NCI-H1694 (cell line): ENCODE measurements at places on chromosomes 2 and 18.

DNA sequence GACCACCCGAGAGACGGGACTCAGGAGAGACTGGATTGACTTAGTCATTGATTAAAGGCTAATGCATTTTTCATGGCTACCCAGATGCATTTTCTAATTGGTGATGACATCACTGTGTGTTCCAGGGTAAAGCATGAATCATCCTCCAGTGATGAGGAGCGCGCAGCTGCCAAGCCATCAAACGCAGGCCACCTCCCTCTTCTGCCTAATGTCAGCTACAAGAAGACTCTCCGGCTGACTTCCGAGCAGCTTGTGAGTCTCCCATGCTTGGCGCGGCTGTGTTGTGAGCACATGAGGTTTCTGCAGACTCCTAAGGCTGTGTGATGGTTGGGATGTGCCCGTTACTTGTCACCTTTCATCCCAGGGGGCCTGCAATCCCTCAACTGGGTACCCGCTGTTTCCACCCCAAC, 56.4 kb downstream of the LPIN1 start:
- no peak for DNase-seq

GRCh38 chr2:104786821-104787220, 67.1 kb upstream of the POU3F3 start:
- DNase-seq = no peak

GRCh38 chr18:45324495-45325113, 290.7 kb upstream of the SLC14A2 start:
- DNase-seq = peak; percentile 63

DNA sequence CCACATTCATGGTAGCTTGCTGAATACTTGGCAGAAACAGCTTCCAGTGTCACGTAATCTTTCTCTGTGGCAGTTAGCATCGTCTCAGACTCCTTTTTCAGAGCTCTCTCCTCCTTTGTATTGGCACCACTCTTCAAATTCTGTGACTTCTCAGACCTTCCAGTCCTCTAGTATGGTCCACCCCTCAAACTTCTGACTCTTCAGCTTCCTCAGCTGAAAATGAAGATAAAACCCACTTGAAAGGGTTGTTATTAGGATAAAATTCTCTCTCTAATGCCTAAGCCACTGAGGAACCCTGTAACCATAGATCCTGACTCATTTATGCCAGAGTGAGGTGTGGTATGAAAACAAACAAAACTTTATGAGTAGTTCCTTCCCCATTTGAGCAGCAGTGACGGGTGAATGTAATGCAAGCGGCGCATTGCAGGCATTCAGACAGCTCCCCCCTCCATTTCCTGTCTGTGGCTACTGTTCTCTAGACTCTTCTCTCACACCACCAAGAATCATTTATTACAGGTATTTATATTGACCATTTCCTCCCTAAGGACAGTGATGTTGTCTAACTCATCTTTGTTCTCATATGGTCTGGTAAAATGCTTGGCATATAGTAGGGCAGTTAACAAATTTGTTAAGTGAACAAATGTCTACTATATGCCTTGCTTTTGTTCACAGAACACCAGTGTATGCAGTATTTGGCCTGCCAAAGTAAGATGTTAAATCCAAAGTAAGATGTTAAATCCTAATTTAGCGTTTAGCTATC, 35.3 kb downstream of the GALNT1 start:
- no peak for DNase-seq

GRCh38 chr18:30439174-30439573, 603.4 kb downstream of the DSC3 start:
- no peak for DNase-seq

DNA sequence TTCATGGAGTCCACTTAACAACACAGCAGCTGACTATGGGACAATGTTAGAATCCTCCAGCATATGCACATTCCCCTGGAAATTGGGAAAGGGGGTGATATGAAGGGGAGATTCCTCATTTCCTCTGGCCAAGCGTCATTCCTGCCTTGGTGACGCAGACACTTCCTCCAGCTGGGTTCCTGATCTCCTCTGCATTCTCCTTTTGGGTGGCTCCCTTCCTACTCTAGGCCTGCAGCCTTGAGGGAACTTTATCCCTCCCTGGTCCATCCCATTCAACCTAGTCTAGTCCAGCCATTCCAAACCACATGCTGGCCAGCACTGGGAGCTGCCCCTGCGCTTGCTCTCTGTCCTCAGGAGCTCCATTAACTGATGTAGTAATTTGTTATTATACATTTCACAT, 216.8 kb downstream of the VAPA start:
- no peak for DNase-seq

DNA sequence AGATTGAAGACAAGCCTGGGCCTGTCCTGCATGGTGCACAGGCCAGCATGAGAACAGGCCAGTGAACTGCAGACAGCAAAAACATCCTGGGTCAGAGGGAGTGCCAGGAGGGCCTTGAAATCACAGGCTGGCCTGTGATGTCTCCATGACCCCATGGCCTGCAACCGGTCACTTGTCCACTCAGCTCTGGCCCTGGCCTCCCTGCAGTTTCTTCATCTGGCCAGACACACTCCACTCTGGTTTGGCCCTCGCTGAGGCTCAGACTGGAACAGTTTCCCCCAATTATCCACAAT, 12.6 kb downstream of the CYRIA start:
- no peak for DNase-seq

DNA sequence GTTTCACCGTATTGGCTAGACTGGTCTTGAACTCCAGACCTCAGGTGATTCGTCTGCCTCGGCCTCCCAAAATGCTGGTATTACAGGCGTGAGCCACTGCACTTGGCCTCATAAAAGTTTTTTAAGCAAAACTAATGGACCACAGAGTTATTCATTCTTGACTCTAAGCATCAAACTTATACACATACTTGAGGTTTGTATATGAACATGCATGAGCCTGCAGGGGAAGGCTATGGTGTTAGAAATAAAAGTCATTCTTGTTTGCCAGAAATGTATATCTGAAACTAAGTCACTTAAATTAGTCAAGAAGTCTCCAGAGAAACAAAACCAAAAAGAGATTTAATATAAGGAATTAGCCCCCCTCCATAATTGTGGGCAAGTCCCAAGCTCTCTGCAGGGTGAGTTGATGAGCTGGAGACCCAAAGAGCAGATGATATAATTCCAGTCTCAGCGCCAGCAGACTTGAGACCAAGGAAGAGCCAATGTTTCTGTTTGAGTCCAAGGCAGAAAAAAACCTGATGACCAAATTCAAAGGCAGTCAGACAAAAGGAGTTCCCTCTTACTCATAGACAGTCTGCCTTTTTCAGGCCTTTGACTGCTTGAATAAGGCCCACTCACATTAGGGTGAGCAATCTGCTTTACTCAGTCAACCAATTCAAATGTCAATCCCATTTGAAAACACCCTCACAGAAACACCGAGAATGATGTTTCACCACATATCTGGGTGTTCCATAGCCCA, 69.0 kb upstream of the DSG1 start:
- DNase-seq = no peak

DNA sequence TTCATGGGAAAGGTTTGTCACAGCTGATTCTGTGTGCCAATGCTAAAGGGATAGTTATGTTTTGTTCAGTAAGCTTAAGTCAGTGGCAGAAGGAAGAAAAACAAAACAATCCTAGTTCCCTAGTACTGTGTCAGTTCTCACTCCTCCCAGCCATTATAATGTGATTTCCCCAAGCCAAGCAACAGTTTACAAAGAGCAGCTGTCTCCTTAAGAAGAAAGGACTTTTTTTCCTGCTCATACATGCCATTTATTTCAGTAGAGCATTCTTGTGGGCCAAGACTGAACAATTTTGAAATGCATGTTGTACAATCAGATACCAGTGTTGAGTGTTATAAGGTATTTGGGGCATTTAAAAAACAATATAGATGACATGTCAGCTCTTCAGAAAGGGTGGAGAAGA, 52.1 kb downstream of the NEMP2 start:
- no peak for DNase-seq

DNA sequence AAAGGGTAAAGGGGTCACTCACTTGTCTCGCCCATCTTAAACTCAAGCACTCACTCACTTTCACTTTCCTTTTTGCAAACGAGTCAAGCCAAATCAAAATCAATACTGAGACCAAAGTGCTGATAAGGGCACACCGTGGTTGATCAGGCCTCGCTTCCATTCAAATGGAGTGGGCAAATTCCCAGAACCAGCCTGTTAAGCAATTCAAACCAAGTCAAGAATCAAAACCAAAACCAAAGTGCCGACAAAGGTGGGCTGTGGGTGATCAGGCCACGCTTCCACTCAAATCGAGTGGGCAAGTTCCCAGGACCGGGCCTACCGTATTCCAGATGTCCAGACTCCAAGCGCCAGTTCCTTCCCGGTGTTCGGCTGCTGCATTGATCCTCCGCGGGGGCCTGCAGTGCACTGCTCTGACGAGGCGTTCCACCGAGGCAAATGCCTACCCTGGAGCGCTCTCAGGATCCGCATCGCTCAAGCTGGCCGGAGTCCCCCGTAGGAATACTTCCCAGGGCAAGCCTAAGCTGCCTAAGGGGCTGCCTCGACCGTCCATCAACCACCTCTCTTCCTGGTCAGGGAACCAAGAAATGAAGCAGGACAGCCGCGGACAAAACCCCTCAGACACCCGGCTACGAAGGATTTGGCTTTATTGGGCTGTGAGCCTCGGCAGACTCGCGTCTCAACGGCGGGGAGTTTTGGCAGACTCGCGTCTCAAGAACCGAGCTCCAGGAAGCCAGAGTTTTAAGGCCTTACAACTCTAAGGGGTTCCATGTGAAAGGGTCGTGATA, 89.9 kb upstream of the SLC1A4 start:
- DNase-seq = no peak

DNA sequence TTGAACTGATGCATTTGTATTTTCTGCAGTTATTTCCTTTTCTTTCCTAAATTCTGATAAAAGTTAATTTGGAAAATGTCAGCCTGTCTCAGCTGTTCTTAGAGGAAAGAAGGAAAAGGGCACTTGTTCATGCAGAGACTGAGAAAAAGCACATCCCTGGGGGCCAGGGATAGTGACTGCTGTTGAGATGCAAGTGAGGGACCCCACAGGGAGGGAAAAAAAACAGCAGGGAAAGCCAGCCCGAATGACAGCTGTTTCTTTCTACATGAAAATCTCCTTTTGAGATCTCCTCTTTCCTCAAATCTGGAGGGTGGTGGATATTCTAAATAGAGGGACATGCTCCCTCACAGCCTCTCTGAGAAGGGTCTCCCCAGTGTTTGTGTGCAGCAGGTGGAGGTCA, 14.0 kb upstream of the MTA3 start:
- no peak for DNase-seq

DNA sequence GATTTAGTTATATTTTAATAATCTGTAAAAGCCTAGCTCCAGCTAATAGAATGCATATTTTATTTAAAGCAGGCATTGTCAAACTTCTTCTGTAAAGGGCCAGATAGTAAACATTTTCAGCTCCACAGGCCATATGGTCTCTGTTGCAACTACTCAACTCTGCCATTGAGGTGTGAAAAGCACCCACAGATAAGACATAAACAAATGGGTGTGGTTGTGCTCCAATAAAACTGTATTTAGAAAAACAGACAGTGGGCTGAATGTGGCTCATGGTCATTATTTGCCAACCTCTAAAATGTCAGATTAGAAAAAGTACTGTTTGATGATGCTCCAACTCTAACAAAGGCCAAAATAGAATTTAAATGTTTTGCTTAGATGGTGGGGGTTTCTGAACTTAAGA, 519.9 kb downstream of the RNF144A start:
- peak; percentile 29 for DNase-seq

- DNase-seq = no peak
These were observed 154.2 kb upstream of the CCDC195 start for GRCh38 chr2:224870341-224870740.

- DNase-seq = no peak
These were observed 18.7 kb upstream of the LCLAT1 start for GRCh38 chr2:30428348-30428662.

DNA sequence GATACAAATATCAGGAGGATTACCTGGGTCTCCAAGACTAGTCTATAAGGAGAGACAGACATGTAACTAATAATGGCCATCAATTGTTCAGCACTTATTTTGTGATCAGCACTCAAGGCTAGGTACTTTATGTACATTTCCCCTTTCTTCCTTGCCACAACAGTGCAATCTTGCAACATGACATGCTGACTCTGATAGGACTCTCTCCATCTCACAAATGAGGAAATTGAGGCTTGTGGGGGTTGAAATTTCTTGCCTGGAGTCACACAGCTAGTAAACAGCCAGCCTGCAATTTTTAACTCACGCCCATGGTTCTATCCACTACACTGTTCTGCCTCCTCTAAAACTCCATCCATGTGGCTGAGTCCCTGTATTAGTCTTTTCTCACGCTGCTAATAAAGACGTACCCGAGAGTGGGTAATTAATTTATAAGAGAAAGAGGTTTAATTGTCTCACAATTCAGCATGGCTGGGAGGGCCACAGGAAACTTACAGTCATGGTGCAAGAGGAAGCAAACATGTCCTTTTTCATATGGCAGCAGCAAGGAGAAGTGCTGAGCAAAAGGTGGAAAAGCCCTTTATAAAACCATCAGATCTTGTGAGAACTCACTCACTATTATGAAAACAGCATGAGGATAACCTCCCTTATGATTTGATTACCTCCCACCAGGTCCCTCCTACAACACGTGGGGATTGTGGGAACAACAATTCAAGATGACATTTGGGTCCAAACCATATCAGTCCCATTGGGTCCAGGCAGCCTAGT, 302.4 kb downstream of the PLCL1 start:
- no peak for DNase-seq

DNA sequence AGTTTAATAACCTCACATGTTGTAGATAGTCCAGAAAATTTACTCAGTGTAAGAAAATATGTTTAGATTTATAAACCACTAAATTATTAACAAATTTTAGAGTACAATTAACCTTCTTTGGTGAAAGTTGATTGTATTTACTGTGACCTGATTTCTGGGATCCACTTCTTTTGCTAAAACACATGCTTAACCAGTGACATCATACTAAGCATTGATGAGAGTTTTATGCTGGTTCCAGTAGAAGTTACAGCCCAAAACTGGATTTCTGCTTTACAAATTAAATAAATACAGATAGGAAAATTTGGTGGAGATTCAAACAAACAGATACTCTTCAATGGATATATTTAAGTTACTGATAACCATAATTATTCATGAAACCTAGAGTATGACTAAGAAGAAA, 40.9 kb downstream of the RBBP8 start:
- DNase-seq = no peak

- no peak for DNase-seq
These were observed 58.2 kb upstream of the CD28 start for GRCh38 chr2:203648273-203648672.

DNA sequence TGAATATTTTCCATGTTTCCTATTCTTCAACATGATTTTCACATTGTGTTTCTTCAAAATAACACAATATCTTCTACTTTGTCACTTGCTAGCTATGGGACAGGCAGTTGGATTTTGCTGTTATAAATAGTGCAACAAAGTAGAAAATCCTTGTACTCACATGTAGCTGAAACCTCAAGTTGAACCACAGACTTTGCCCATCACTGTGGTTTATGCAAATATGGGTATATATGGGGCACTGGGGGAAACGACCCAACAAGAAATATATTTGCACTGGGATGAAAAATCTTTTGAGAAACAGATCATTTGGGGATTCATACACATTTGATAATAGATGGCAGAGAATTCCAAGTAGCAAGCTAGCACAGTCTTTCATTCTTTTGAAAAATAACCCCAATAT, 486.3 kb upstream of the MAP2 start:
- no peak for DNase-seq

- DNase-seq = no peak
These were observed 45.5 kb upstream of the FOSL2 start for GRCh38 chr2:28347193-28347592.

GRCh38 chr2:207150284-207150683, 15.5 kb downstream of the KLF7 start:
- no peak for DNase-seq

- DNase-seq = no peak
These were observed 48.8 kb downstream of the EIF5B start for GRCh38 chr2:99386011-99386410.
